Omental fat pad (tissue), 4 donors: ENCODE measurements at places on chromosomes 7 and 10.

- DNase-seq = no peak
These were observed 101.3 kb downstream of the CPXM2 start for GRCh38 chr10:123790132-123790885.

DNA sequence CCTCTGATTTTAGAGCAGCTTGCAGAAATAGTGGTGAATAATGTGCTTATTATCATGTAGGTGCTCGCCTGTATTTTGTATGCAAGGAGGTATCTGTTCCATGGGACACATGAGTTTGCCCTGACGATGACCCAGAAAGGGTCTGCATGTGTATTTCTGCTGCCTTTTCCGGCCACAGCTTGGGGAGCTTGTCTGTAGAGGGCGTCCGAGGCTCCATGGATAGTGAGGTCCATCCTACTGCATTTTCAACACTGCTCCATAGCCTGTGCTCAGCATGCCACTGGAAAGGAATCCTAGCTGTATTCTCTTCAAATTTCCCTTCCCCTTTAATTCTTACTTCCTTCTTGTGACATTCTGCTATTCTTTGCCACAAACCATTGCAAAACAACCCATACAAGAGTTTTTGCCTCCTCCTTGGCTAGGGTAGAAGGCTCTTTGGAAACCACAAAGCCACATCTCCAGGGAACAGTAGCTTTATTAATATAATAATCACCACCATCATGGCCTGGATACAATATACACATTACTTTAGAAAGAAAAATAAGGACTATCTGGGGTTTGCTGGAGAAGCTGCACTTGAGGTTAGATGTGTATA lies 127.7 kb downstream of the DYNC1I1 start:
- no peak for DNase-seq

- DNase-seq = no peak
These were observed 25.4 kb downstream of the SH3PXD2A start for GRCh38 chr10:103829838-103830465.

DNA sequence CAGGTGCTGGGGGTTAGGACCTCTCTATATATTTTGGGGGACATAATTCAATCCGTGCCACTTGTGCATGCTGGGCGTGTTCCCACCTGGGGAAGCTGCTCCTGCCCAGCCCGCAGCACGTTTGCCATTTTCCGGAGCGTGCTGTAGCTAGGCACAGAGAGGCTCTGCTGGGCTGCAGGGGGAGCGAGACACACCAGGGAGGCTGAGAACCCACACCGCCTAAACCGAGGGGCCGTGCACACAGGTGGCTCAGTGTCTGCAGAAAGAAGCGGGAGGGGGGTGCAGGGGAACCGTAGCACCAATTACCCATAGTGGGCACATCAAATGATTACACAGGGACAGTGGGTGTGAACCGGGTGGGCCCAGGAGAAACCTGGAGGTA lies 27.0 kb downstream of the PRKAG2 start:
- no peak for DNase-seq

GRCh38 chr7:4050126-4050660 lies 631.9 kb upstream of the FOXK1 start:
- no peak for DNase-seq

DNA sequence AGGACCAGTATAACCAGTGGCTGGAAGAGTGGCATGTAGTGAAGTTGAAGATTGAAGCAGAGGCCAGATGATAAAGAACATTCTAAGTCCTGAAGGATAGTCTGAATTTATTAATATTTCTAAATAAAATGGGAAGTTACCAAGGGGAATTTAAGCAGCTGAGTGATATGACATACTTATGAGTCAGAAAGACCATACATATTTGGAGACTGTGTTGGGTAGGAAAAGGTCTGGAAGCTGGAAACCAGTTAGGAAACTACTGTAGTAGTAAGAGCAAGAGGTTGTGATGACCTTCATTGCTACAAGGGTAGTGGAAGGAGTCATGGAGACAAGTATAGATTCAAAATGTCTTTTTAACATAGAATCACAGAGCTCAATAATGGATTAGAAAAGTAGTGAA lies 752.3 kb downstream of the SUGCT start:
- DNase-seq = no peak

DNA sequence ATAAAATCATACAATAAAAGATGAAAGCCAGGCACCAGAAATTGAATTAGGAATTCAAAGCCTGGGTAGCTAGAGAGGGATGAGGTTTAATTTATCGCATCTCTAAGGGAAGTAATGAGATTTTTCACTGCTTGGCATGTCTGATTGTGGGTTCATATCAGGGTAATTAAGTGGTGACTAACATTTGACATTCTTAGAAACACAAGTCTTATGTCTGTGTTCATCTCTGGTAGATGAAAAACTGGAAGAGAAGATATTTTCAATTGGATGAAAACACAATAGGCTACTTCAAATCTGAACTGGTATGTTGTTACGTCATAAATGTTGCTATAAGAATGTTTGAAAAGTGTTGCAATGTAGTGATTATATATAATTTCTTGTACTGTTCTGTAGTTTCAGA lies 36.8 kb upstream of the ARMS2 start:
- DNase-seq = no peak

GRCh38 chr10:117266400-117266799 lies 25.5 kb downstream of the SLC18A2 start:
- no peak for DNase-seq

DNA sequence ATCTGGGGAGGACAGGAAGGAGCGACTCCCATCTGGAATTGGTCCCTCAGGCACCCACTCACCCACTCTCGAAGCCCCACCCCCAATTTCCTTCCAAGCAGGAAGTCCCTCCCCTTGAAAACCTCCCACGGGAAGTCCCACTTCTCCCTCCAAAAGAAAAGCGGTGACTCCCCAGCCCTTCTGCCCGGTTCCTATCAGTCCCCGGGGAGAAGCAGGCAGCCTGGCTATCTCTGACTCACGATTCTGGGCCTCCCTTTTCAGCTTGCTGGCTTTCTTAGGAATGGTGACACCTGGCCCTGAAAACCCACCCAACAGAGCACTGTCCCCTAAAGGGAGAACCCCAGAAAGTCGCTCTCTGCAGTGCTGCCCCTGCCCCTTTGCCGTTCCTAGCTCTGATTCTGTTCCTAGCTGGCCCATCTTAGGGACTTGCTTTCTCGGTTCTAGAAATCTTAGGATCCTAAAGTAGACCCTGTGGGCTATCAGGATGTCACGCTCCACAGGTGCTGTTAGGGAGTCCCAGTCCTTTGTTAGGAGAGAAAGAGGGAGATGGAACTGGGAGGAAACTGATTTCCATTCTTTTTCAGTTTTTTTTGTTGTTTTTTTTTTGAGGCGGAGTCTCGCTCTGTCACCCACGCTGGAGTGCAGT lies 6.0 kb downstream of the TSC22D4 start:
- DNase-seq = no peak

GRCh38 chr7:22945584-22945983 lies 68.3 kb downstream of the HYCC1 start:
- no peak for DNase-seq

GRCh38 chr7:4768597-4769569 lies 6.5 kb upstream of the AP5Z1 start:
- no peak for DNase-seq

DNA sequence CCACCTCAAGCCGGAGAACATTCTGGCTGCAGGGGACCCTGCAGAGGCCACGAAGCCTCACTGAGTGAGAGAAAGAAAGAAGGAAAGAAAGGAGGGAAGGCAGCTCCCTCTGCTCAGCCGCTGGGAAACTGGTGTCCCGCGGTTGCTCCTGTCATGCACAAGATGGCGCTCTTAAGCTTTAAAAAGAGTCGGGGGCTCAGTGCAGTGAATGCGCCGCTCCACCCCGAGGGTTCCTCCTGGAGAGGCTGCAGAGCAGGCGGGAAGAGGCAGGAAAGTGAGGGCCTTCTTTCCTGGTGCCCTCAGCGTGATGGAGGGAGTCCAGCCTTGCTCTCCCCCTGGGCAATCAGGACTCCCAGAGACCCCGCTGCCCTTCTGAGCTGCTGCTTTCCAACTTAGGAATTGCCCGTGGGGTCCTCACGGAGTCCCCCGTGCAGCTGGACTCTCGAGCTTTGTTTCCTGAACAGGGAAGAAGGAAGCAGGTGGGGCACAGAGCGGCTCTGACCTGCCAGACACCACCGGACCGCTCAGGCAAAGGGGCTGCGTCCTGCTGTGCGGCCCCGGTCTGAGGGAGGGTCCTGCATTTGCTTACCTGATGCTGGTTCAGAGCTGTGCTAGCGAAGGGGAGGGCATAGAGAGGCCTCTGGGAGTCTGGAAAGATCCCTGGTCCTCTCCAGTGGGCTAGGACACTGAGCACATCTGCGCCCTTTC lies 141.9 kb upstream of the MKI67 start:
- DNase-seq = no peak

GRCh38 chr7:36161996-36162395 lies 8.9 kb downstream of the EEPD1 start:
- no peak for DNase-seq

DNA sequence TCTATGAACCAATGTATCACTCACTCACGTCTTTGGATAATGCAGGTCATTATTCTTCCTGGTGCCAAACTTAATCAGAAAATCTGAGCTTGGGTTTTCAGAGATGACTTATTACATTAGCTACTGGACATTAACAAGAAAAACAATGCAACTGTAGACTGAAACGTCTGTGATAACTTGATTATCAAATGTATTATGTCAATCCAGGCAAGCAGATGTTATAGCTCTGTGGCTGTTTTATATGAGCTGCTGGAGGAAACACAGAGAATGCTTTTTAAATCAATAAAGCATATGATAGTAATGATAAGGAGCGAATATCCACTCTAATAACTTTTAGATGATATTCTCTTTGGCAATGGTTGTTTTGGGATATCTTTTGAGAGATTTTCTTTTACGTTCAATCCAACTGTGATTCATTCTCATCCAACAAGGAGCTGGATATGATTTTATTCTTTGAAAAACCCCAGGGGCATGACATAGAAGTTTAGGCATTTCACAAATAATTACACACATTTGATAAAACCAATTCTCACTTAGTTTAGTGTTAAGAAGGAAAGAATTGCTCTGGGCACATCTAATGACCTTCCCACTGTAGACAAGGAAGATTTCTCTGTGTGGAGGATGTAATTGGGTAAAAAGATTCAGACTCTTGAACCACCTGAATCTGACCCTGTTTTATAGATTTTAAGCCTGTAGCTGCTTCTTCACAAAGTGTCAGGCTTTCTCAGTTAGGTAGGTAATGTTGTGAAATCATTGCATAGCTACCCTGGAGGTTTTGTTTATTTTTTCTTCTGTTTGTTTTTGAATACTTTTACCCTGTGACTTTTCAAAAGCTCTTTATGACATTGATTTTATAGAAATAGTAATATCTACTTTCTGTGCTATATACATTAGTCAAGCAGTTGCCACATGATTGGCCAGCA lies 1124.7 kb downstream of the DNAJB9 start:
- no peak for DNase-seq

DNA sequence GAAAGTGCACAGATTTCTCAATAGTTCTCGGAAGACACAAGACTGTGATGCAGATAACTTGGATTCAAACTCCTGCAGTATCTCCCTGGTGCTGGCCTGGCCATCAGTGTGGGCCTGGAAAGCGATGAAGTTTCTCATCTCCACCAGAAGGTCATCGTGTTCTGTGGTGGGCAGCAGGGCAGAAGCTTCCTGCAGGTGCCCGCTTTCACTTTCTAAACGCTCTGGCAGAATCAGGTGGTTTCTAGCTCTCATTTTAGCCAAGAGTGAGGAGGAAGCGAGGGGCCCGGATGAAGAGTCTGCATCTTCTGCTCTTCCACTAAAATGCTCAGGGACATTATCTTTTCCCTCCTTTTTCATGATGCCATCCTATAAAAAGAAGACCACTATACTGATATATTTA lies 63.0 kb upstream of the DRGX start:
- DNase-seq = no peak

DNA sequence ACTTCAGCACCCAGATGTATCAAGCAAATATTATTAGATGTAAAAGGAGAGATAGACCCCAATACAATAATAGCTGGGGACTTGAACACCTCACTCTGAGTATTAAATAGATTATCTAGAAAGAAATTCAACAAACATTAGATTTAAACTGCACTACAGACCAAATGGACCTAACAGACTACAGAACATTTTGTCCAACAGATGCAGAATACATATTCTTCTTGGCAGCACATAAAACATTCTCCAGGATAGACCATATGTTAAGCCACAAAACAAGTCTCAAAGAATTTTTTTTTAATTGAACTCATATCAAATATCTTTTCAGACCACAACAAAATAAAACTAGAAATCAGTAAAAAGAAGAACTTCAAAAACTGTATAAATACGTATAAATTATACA lies 130.4 kb downstream of the MTERF1 start:
- no peak for DNase-seq
